ENCODE measurements at places on chromosomes 3 and 15.

DNA sequence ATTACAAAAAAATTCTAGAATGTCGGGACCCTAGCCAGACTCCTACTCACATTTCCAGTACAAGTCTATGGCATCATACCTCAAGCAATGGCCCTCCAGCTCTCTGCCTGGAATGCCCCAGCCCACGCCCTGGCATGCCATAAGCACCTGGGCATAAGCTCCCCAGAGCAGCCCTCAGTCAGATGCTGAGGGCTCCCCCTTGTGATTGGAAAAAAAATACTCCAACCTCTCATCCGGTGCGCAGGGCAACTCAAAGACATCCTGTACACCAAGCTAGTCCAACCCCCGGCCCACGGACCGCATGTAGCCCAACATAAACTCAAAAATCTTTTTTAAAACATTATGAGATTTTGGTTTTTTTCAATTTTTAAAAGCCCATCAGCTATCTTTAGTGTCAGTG lies 115.4 kb downstream of the NEK10 start:
- no peak for DNase-seq

GRCh38 chr3:161042023-161042501 lies 63.1 kb downstream of the B3GALNT1 start:
- no peak for DNase-seq

DNA sequence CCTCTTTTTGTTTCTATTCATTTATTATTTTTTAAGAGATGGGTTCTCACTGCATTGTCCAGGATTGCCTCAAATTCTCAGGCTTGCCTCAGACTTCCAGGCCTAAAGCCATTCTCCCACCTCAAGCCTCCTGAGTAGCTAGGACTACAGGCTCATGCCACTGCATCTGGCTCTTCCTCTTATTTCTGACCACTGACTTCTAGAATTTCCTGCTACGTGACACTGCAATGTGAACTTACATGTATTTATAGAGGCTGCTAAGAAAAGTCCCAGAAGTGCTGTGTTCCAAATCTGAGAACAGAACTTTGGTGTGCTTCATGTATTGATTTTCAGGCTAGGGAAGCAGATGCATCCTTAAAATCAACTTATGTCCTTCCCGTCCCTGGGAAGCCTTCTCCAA lies 407.4 kb downstream of the RSL24D1 start:
- DNase-seq = no peak

- DNase-seq = no peak
Observed at GRCh38 chr3:63803911-63804310, 15.2 kb upstream of the C3orf49 start.

GRCh38 chr15:66734961-66735908 lies 33.2 kb downstream of the SMAD6 start:
- DNase-seq = no peak

GRCh38 chr3:106125321-106125720 lies 256.5 kb upstream of the CBLB start:
- DNase-seq = no peak

All from stimulated activated CD4-positive, alpha-beta T cell treated with anti-CD3 and anti-CD28 coated beads, Interleukin-12 subunit alpha, Interleukin-12 subunit beta, amount 100 ng/mL, for 48 hours (primary cell).